ELF-1 (cell line): ENCODE measurements at places on chromosomes 2 and 18.

GRCh38 chr2:191299866-191300265 is 54.7 kb downstream of the MYO1B start:
- no peak for DNase-seq

- peak; percentile 73 for DNase-seq
Observed at GRCh38 chr2:232981356-232981755, 31.7 kb downstream of the NGEF start.

GRCh38 chr18:62716619-62717168 is 1.4 kb downstream of the PHLPP1 start:
- peak; percentile 74 for DNase-seq

DNA sequence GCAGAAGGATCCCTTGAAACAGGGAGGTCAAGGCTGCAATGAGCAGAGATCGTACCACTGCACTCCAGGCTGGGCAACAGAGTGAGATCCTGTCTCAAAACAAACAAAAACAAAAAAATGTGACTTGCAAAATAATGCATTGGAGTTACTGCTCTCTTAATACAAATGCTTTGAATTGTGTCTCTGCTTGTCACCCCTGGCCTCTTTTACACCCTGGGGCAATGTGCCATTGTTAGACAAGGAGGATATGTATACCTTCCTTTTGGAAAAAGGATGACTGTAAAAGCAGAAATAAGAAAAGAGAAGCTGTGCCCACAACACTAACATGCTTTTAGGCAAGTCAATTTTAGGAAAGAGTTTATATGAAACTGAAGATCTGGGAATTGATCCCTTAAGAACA is 20.8 kb upstream of the C2orf74 start:
- DNase-seq = peak; percentile 12

- DNase-seq = no peak
Observed at GRCh38 chr2:54595999-54596902, 127.2 kb upstream of the EML6 start.

GRCh38 chr2:152582081-152582480 is 135.2 kb downstream of the PRPF40A start:
- DNase-seq = no peak

GRCh38 chr2:13015532-13016320 is 299.0 kb downstream of the TRIB2 start:
- DNase-seq = no peak

GRCh38 chr18:36493349-36494159 is 196.0 kb downstream of the FHOD3 start:
- peak; percentile 40 for DNase-seq

DNA sequence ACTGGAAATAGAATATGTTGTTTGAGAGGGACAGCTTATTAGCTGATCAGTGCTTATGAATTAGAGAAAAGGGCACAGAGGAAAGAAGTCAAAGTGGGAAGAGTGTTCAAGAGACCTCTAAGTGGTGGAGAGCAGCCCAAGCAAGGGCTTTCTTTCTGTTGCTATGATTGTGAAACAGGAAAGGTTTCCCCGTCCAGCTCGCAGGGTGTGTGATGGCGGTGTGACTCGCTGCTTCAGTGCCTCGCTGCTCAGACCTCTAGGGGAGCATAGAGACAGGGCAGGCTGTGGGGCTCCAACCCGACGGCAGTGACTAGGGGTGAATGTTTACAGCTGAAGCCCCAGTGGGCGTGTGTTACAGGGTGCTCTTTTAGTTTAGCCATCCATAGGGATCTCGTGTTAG is 166.5 kb upstream of the COPS8 start:
- no peak for DNase-seq

DNA sequence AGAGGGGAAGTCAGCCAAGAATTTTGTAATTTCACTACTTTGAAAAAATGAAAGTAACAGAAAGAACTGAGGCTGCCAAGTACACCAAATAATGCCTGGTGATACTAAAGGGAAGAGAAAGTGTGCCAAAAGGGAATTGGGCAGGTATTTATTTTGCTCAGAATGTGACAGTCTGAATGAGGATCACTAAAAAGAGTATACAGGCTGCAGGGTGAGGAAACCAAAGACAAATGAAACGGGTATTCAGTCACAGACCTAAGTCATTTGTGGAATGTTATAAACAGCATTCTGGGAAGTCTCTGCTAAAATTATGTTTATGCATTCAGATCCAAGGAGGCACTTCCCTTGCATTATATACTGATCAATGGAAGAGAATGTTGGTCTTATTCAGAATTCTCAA is 418.6 kb upstream of the SLC39A10 start:
- DNase-seq = no peak

DNA sequence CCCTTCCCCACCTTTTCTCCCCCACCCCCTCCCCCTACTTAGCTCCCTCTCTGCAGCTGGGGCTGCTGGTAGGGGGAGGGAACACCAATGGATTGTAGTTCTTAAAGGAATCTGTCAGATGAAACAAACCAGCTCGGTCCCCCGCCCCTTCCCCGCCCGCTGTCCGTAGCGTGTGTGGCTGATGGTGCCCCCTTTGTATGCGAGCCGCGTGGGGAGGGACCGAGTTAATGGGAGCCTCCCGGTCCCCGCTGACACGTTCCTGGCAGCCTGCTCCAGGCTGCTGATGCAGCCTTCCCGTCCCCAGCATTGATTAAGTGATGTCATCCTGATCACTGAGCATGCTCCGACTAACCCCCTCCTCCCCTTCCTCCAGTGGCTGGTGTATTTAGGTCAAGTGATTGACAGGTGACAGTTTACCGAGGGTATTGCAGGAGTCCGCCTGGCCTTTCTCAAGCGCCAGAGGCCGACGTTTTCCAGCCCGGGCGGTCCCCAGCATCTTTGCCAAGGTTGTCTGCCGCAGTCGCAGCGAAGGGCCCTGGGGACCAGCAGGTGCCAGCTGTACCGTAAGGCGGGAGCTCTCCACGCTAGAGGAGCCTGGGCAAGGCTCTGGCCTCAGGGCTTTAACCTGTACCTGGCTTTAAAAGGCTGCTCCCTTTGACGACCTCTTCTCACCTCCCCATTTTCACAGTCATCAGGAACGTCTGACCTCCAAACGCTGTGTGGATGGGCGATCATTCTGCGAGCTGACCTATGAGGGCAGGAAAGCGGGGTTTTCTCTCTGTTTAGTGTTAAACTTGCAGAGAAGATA is 1.8 kb downstream of the KIF5C start:
- peak; percentile 97 for DNase-seq

GRCh38 chr2:175180701-175181103 is 808 bp downstream of the ATP5MC3 start:
- no peak for DNase-seq
